ENCODE measurements at places on chromosomes 1 and 21.

DNA sequence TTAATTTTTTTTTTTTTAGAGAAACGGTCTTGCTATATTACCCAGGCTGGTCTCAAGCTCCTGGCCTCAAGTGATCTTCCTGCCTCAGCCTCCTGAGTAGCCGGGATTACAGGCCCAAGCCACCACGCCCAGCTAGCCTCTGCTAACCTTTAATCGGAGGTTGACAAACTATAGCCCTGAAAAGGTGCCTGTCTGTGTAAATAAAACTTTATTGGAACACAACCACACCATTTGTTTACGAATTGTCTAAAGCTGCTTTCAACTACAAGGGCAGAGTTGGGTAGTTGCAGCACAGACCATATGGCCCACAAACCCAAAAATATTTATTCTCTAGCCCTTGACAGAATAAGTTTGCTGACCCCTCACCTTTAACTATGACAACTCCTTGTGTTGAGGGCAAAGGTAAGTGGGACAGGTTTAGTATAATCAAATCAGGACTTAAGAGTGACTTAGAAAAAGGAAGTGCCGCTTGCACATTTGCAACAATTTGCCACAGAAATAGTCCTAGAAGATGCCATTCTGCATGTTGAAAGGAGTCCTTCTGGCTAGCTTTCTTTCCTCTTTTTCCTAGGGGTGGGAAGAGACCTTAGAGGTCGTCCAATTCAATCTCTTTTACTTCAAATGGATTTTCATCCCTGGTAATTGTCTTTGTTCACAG is 16.4 kb downstream of the RGS8 start:
- DNase-seq: no peak

- no peak for DNase-seq
These were observed 93.9 kb upstream of the DAB1 start for GRCh38 chr1:57517587-57518374.

GRCh38 chr1:61682891-61683290 is 42.0 kb downstream of the TM2D1 start:
- DNase-seq: no peak

DNA sequence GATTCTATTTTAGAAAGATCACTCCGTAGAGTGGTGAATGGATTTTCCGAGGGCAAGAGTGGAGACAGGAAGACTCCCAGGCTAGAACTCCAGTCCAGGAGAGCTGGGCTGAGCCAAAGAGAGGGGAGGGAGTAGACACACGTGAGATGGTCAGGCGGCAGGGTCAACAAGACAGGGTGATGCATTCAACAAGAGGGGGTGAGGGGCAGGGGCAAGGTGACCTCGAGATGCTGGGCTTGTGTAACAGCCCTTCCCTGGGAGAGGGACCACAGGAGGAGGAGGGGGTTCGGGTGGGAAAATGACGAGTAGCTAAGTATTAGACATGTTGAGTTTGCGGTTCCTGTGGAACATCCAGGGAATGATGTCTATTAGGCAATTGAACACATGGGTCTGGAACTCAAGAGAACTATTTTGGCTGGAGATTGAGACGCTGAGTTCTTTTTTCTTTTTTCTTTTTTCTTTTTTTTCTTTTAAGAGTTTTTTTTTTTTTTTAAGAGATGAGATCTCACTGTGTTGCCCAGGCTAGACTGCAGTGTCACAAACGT is 13.3 kb downstream of the RSPO1 start:
- DNase-seq: no peak

DNA sequence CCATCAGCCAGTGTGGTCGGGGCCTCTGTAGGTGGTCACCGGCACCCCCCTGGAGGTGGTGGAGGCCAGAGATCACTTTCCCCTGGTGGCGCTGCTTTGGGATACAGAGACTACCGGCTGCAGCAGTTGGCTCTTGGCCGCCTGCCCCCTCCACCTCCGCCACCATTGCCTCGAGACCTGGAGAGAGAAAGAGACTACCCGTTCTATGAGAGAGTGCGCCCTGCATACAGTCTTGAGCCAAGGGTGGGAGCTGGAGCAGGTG is 961 bp downstream of the RBM15 start:
- no peak for DNase-seq

DNA sequence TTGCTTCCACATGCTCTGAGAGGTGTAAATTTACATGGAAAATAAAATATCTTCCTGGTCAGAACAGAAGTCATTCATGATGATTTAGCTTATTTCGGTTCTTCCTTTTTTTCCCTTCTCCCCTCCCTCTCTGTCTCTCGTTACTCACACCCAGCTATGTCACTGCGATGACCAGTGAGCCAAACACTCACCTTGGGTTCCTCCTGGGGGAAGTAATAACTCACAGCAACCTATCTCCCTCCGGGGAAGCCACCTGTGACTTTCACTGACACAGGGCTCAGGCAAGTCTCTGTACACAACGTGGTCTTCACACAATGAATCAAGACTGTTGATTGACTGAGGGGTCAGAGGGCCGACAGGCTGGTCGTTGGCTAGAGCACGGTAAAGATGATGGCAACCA is 135.3 kb upstream of the VANGL1 start:
- DNase-seq: no peak

DNA sequence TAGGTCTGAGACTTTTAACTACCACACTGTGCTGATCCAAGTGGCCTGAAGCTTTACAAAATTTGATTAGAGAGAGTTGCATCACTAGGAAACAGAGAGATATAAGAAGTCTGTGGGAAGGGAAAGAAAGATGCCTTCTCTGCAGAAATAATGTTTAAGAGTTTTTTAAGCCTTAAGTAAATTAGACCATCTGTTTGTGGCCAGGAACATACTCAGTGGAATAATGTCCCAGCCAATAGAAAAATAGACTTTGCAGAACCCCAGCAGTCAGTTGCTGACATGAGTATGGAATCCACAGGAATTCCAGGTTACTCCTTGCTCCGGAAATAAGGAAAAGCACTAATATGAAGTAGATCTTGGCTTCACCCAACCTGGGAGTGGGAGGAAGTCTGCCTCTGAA is 144.8 kb downstream of the ST6GALNAC5 start:
- DNase-seq: no peak

- DNase-seq: no peak
These were observed 30.6 kb upstream of the DDAH1 start for GRCh38 chr1:85495556-85495955.

DNA sequence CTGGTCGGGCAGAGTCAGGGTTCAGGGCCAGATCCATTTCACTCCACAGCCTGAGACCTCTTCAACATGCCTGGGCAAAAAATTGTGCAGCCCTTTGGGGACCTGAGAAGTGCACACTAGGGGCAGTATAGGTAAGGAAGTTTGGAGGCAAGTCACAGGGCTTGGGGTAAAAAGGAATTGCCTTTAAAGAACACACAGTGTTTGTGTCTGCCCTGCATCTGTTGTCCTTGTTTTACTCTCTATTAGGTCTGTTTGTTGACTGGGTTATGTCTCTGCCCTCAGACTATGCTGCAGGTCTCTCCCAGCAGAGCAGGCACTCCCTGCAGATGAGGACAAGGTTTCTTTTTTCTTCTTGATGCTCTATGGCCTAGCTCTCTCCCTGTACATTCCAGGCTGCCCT is 22.0 kb downstream of the LDLRAD2 start:
- no peak for DNase-seq

DNA sequence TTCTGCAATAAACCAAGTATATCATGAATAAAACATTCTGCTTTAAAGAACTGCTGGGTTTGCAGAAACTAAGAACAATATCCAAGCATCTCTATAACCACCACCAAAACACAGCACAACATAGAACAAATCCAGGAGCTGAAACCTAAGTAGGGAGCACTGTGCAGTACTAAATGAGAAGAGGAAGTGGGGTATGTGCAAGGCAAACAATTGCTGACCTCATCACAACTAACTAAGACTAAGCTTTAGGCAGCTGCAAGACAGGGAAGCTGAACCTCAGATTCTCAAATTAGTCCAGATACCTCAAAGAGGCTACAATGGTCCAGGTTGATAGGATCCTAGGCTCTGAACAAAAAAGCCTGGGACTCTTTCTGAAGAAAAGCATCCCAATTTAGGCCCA is 172.6 kb downstream of the SLC44A5 start:
- no peak for DNase-seq

DNA sequence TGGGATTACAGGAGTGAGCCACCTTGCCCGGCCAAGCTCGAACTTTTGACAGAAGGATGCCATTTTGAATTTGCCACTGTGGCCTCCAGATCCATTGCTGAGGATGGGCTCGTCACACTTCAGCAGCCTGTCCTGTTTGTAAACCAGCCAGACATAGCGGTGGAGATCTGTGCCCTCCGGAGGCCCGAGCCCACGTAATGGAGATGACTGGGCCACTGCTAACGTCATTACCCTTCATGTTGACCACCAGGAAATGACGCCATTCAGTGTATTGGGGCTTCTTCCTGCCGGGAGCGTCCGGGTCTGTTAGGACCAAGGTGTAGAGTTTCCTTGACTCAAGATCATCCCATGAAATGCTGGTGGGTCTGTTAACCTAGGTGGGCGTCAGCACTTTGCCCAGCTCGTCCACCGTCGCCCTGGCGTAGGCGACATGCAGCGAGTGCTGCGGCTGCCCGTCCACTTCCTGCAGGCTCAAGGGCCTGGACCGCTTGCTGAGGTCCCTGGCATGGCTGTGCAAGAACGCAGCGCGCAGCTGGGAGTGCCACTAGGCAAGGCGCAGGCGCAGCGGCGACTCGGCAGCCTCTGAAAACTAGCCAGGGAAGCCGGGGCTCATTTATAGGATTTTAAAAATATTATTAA is 40.8 kb downstream of the PTPRC start:
- DNase-seq: no peak

GRCh38 chr1:175690298-175690697 is 53.1 kb downstream of the TNR start:
- no peak for DNase-seq

DNA sequence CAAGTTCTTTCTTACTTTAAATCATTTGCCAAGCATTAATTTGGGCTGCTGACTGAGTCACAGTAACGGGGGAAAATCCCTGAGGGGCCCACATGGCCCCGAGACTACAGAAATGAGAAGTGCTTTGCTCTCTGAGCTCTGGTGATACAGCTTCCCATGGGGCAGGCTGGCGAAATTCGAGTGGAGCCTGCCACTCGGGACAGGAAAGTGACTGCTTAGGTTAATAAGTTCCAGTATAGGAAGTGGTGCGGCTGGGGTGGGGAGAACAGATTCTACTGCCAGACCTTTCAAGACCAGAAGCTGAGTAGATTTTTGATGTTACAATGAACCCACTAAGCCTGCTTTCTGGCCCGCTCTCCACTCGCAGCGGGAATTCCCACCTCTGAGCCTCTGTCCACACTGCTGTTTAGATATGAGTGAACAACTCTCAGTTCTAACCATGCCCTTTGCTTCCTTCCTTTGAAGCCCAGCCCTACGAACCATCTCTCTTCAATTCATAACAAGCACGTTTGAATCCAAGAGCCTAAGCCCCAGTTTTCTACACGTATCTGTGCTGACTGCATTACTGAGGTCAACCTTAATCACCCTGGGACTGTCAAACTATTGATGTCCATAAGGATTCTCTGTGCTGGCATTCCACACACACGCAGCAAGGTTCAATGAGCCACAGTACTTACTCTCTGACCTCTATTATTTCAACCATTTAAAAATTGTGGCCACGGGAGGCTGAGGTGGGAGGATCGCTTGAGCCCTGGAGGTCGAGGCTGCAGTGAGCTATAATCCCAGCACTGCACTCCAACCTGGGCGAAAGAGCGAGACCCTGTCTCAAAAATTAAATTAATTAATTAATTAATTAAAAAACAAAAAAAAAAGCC is 9.6 kb downstream of the ZBTB17 start:
- DNase-seq: no peak

DNA sequence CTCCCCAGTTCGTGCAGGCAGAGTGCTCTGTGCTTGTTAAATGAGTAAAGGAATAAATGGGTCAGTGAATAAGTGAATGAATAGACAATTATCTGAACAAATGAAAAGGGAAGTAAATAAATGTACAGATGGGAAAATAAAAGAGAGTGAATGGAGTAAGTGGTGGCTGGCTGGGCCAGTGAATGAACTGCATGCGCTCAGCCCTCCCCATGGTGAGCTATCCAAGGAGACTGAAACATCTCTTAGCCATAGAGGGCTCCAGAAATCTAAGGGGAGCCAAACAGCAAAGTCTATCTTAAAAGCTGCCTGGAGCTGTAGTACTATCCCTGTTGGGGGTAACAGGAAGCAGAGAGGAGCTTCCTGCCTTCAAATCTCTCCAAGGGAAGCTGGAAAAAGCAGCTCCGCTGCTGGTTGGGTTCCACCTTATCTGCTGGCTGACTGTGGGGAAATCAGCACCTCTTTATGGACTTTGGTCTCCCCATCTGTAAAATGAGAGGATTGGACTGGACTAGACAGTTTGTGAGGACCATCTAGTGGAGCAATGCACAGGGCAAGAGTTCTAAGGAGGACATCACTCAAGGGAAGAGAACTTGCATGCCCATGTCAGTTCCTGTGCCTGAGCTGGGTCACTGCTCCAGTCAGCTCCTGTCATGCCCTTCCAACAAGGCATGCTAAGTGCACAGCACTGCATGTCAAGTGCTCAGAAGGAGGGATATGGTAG is 77.9 kb downstream of the TRABD2B start:
- no peak for DNase-seq

GRCh38 chr1:21766210-21766609 is 16.7 kb downstream of the USP48 start:
- no peak for DNase-seq

DNA sequence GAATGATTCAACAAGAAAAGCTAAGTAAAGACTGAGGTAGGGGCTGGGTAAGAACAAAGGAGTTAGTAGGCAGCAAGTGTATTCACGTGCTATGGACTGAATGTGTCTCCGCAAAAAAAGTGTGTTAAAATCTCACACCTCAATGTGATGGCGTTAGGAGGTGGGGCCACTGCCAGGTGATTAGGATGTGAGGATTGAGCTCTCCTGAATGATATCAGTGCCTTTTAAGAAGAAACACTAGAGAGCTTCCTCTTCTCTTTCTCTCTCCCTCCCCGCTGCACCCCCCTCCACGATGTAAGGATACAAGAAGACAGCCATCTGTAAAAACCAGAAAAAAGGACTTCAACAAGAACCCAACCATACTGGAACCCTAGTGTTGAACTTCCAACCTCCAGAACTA is 396.1 kb upstream of the PLXNA2 start:
- no peak for DNase-seq

DNA sequence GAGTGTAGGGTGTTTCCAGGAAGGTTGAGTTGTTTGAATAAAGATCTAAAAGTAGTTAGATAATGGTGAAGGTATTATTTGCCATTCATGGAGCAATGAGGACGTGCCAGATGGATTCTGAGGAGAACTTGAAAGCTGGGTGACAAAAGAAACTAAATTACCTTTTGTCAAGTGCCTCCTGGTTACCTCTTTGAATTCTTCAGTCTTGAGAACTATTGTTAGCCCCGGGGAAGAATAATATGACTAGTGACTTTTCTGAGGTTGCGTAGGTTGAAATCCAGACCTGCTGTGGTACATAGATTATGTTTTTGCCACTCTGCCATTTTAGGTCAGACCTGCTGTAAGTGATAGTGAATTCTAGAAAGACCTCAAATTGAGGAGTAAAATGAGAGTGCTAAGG is 11.5 kb downstream of the LAMC1 start:
- no peak for DNase-seq

GRCh38 chr1:115951560-115951959 is 24.8 kb upstream of the SLC22A15 start:
- no peak for DNase-seq

- DNase-seq: peak; percentile 42
These were observed 2.4 kb downstream of the SSX2IP start for GRCh38 chr1:84687714-84688462.

GRCh38 chr1:245546875-245547274 is 392.1 kb downstream of the KIF26B start:
- no peak for DNase-seq

Measured in fibroblast of skin of left quadriceps (primary cell).